Activated CD4-positive, alpha-beta T cell treated with anti-CD3 and anti-CD28 coated beads, Interleukin-2, amount 10 ng/mL, durations not matched to agents 7 days and 5 days (primary cell): ENCODE measurements at places on chromosomes 1 and 21. TPM values are rescaled to one million over a fixed set of nuclear protein-coding genes. Genes with fewer than 3 reads are reported as not detected.

SELP gene
- total RNA-seq: 0.48 TPM

GSTM5 gene
- total RNA-seq: not detected

GJA8 gene
- total RNA-seq: not detected

CACHD1 gene
- 0.47 TPM for total RNA-seq

APCS gene
- total RNA-seq: not detected

OR2L13 gene
- total RNA-seq: not detected

TRNP1 gene
- not detected for total RNA-seq

TMEM61 gene
- not detected for total RNA-seq

KIF21B gene
- 104 TPM for total RNA-seq

RASSF5 gene
- total RNA-seq: 185 TPM

LRRC71 gene
- total RNA-seq: not detected

SPRR1A gene
- total RNA-seq: not detected

GJA5 gene
- not detected for total RNA-seq

KLF17 gene
- not detected for total RNA-seq

LDLRAD1 gene
- not detected for total RNA-seq

ACKR1 gene
- total RNA-seq: not detected

F13B gene
- not detected for total RNA-seq

BSND gene
- not detected for total RNA-seq

CFAP45 gene
- 0.25 TPM for total RNA-seq

C1orf210 gene
- not detected for total RNA-seq
